ENCODE measurements at places on chromosomes 7 and 10.

GRCh38 chr10:30178356-30178964 is 119.1 kb upstream of the JCAD start:
- no peak for DNase-seq

DNA sequence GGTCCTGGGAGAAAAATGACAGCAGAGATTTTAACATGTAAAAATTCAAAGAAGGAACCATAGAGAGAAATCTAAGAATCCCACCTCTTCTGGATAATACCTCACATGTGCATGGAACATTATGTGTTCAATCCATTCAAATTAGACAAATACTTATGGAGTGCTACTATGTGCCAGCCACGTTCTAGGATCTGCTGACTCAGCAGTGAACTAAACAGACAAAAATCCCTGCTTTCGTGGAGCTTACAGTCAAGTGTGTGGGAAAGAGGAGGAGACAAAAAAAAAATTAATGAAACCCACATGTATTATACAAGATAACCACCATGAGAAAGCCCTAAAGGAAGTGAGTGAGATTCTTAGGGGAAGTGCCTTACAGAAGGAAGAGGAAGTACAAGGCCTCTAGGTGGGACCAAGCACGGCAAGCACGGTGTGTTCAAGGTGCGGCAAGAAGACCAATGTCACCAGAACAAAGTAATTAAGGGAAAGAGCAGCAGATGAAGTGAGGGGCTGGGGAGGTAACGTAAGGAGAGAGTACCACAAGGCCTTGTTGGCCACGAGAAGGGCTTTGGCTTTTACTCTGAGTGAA is 71.0 kb downstream of the SLC25A13 start:
- DNase-seq = no peak

DNA sequence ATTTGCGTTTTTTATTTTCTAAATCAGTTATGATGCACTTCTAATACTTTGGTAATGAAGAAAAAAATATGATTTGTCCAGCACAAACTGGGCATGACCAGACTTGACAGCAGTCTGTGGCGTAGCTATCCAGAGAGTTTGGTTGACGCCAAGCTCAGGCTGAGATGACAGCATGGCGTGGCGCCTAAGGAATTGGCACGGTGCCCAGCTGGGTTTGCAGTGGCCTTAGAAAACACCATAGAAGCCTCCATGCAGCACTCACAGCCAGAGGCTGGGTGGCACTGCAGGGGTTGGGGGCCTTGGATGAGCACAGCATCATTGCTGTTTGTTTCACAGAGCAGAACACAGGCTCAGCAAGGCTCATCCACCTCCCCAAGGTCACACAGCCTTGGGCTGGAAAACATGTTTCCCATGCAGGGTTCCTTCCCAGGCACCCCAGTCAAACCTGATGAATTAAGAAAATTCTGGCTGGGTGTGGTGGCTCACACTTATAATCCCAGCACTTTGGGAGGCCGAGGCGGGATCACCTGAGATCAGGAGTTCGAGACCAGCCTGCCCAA is 88.9 kb downstream of the GTF2IRD1 start:
- peak; percentile 73 for DNase-seq

DNA sequence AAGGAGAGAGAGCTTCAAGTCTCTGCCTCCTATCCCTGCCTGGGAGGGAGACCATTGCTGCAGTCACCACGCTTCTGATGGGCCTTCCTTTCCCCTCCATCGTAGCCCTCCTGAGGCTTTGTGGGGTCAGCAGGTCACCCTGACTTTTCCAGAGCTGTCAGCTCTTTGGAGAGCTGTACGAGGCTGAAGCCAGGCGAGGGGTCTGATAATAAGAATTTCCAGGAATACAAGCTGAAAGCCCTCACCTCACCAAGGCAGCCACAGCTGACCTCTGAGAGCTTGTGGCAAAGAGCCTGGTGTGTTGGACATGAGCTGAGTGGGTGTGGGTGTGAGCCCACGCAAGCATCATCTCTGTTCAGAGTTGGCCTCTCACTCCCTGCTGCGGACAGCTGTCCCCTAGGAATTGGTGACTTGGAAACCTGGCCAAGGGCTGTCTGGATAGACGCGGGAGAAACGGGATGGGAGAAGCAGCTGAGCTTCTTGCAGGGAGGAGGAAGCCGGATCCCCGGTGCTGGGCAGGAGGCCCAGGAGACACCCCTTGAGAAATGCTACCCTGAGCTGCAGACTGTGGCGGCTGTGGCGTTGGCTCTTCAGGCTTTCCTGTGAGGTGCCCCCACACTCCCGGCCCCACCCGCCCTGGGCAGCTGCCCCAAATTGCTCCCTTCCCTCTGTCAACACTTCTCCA is 122.1 kb upstream of the BTBD16 start:
- DNase-seq = no peak

GRCh38 chr10:80580638-80581468 is 43.2 kb downstream of the SH2D4B start:
- no peak for DNase-seq

- no peak for DNase-seq
These were observed 103.7 kb downstream of the KCNMA1 start for GRCh38 chr10:77533887-77534278.

DNA sequence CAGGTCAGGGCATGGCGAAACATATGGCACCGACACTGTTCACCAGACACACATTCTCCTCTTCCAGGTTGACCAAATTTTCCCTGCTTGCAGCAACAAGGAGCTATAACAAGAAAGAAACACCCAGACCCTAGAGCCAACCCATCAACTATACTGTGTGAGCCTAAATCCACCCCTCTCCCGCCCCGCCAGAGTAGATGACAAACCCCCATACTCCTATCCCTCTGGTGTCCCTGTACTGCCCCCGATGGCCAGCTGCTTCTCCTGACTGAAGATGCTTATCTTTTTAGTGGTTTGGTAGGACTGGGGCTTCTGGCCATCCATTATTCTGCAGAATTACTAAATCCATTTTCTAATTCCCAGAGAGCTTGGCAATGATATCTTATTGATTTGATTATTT is 70.1 kb upstream of the EEPD1 start:
- no peak for DNase-seq

DNA sequence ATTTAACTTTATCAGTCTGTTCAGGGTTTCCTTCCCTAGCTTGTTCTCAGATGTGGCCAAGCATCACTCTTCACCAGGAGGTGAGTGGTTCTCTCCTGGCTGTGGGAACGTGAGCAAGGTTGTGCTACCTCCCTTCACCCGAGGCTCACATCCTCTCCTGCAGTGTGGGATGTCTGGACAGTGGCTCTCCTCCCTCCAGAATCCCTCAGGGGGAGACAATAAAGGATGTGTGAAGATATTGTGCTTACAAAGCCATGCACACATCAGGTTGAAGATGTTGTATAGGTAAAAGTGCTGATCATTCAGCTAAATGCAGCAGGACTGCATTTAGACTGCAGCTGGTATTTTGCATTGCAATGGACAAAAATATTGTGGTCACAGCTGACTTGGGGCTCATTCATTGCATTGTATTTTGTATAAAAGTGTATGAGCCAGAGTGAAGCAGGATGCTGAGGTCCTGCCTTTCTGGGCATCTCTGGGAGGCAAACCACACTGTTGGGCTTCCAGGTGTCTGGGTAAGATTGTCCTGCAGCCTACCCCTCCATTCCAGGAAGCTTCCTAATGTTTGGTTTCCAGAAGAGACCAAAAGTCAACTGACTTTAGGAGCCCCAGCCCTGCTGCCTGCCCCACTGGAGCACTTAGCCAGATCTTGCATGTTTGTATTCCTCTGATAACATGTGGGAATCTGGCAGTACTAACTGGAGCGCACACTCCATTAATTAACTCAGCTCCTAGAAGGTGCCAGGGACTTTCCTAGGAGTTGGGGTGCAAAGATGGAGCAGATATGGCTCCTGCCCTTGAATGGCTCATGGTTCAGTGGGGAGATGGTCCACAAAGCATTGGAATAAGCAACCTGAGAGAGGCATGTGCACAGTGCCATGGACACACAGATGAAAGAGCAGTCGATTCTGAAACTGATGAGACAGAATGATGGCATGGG is 292.5 kb upstream of the ZNF32 start:
- no peak for DNase-seq

DNA sequence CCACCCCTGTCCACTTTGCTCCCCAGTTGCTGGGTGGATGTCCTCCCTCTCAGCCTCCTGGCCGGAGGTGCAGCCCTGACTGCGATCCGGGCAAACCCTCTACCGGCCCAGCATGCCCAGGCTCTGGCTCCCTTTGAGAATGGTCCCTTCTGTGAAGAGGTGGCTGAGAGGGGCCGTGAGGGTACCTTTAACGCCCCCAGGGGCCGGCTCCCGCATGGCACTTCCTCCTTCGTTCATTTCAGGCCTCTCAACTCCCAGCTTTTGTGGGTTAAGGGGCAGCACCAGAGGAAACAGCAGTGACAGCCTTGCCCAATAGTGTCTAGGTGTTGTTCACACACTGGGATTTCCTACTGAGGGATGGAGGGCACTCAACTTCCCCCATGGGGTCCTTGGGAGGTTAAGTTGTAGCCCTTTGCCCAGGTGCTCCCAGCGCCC is 33.2 kb upstream of the HABP2 start:
- no peak for DNase-seq

GRCh38 chr7:114806590-114807162 is 115.2 kb upstream of the MDFIC start:
- no peak for DNase-seq

DNA sequence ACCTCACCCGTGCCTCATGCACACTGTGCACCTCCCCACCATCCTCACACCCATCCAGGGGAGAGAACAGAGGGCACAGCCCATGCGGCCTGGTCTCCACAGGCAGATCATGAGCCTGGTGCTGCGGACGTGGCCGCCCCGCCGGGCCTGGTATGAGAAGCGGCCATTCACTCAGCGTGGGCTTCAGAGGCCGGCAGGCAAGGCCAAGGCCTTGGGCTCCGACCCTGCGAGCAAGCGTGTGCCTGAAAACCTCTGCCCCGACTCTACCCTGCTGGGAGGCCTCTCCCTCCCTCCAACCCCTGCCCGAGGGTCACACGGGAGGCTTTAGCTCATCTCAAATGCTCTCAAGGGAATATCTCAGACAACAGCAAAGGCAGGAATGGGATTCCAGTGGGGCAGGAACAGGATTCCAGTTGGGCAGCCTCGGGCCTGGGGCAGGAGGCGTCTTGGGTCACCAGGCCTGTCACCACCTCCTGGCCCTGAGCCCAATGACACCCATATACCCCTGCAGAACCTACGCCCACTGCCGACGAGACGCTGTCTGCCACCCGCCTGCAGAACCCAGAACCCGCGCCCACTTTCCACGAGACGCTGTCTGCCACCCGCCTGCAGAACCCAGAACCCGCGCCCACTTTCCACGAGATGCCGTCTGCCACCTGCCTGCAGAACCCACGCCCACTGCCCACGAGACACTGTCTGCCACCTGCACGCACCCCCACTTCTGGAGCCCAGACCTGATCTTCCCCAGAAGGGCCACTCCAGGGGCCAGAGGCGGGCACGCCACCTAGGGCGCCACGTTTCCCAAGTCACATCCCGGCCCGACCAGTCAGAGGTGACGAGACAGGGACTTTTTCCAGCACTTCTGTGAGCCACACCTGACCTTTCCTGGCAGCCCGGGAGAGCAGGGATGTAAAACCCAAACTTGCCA is 38.9 kb downstream of the ADAP1 start:
- no peak for DNase-seq

- no peak for DNase-seq
These were observed 81.8 kb downstream of the PLCE1 start for GRCh38 chr10:94075506-94075905.

- no peak for DNase-seq
These were observed 56.1 kb downstream of the MGMT start for GRCh38 chr10:129523031-129523722.

DNA sequence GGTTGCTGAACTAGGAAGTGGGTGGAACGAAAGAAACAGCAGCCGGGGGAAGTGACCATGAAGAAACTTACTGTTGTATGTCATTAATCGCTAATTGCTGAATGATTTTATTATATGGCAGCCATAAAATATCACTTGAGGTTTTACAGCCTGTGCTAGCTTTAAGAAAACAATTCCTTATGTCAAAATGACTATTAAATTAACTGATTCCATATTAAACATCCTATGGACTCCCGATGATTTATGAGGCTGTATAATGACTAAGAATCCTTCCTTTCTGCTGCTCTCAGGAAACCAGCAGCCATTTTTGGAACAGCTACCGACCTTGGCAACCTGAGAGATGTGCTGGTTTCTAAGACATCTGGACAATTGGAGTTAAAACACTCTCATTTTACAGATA is 421.9 kb downstream of the SORCS3 start:
- no peak for DNase-seq

GRCh38 chr7:38186593-38187314 is 8.7 kb downstream of the STARD3NL start:
- DNase-seq = no peak
